Right renal cortex interstitium (tissue), 3 donors: ENCODE measurements at places on chromosomes 4 and X.

DNA sequence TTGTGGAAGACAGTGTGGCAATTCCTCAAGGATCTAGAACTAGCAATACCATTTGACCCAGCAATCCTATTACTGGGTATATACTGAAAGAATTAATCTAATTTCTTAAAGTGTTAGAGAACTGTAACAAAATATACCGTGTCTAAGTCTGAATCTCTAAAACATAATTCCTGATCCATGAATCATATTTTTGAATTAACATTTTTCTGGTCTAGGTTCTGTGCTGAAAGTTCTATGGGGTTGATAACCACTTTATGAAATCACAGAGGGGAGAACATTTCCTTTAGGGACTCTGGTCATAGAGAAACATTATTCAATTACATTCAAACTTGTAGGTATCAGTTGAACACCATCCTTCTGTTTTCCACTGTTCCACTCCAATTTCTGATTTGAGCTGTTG is 91.9 kb upstream of the ETNPPL start:
- no peak for DNase-seq

DNA sequence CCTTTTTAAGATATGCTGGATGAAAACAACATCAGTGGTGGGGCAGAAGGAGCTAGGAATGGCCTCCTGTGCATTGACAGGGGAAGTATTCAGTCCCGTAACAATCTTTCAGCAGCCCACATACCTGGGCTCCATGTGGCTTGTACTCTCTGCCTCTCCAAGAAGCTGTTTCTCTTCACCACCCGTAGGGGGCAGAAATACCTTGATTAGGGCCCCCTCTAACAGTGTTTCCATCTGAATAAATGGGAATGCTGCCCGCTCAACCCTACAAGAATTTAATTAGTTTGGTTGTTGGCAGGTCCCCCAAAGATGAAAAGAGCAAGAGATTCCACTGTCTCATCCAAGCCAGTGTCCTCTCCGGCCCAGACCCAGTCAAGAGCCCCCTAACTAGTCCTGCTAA is 155.2 kb downstream of the SMIM20 start:
- no peak for DNase-seq

DNA sequence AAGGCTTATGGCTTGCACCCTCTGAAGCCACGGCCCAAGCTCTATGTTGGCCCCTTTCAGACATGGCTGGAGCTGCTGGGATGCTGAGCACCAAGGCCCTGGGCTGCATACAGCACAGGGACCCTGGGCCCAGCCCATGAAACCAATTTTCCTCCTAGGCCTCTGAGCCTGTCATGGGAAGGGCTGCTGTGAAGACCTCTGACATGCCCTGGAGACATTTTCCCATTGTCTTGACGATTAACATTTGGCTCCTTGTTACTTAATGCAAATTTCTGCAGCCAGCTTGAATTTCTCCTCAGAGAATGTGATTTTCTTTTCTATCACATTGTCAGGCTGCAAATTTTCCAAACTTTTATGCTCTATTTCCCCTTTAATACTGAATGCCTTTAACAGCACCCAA is 844.7 kb downstream of the PCDH18 start:
- no peak for DNase-seq

DNA sequence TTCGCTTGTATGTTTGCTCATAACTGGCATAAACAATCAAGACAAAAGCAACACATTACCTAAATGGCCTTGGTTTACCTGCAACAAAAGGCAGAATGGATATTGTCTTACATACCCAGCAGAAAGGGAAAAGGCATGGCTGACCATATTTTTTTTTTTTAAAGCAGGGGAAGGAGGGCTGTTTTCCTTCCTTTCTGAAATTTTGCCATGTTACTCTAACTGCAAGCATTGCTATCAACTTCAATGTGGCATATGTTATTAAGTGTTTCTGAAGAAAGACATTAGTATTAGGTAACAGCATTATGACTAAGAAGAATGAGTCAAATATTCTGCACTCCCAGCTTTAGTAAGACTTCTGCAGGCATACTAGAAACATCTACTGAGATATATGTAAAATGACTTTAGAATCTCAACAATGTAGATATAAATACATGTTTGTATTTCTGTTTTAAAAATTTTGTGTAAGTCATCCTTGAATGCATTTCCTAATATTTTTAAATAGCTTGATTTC is 512.6 kb upstream of the FAM241A start:
- DNase-seq, result no peak

GRCh38 chrX:18946157-18946556 is 37.8 kb downstream of the PHKA2 start:
- no peak for DNase-seq

DNA sequence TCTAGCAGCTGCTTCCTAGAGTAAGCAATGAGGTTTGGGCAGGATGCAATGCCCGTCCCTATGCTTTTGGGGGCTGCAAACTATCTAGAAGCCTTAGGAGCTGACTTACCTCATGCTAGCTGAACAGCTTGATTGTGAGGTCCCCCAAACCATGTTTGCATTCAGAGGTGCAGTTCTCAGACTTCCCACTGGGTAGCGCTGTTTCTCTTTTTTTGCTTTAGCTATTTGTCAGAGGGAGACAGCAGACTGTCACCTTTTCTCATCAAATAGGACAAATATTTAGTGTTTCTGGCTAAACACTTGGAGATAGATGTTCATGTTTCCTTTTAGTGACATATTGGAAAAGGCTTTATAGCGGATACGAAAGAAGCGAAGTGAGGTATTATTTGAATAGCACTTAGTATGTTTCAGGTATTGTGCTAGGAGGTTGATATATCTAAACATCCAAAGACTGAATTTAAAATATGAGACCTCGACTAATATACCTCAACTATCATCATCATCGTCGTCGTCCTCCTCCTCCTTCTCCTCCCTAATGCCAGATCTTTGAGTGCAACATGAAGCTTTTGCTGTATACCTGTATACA is 18.7 kb upstream of the TMEM192 start:
- DNase-seq, result peak; percentile 31

DNA sequence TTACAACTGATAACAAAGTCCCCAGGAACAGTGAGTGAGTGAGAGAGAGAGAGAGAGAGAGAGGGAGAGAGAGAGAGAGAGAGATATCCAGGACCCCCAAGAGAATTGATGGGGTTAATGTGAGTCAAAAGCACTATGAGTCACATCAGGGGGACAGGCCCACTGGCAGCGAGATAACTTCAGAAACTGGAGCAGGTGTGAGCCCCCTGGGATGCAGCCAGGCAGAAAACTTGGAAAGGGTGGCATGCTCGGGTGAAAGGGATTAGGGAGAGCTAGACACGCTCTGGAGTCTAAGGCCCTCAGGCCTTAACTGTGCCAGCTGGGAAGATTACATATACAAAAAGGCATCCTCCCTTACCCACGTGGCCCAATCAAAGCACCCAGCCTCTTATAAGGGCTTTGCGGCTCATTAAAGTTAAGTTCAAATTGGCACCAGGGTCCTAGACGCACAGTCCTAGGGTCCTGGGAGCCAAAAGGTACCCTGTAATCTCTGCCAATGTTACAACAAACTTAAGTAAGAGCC is 841 bp downstream of the ACOT9 start:
- no peak for DNase-seq

DNA sequence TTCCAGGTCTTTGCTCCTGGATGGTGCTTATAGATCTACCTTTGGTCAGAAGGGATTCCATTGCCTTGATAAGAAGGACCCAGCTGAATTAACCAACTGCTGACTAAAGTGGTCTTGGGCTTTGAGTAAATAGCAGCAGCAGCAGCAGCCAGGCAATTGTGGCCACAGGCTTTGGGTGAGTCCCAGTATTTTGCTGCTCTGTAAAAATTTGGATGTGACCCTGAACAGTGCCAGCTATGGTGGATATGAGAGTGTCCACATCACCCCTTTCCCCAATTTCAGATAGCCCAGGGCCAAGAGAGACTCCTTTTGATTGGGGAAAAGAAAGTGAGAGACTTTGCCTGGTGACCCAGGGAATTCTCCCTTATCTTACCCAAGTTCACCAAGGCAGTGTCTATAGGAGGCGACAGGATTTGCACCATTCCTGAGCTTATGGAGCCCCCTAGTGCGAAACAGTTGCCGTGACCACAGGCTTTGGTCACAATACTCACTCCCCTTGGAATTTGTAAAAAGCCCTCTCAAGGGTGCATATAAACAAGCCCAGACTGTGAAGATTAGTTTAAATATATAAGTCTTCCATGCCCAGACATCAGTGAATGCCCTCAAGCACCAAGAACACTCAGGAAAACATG is 518.0 kb downstream of the TMA16 start:
- DNase-seq, result peak; percentile 8

DNA sequence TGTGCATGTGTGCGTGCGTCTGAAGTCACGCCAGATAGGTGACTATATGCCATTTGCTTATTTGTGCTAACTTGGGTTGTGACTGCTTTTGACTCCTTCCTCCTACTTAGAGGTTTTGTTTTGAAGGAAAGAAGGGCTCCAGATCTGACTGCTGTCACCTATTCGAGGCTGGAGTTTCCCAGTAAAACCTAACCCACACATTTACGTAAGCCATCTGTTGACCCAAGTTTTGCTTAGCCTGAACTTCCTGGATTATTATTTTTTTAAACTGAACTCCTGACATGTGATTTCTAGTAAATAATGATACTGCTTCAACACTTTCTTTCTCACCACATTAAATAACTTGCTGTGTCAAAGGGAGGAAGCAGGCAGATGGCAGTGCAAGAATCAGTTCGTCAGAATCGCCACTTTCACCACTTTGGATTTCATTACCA is 41.5 kb downstream of the DTHD1 start:
- no peak for DNase-seq

DNA sequence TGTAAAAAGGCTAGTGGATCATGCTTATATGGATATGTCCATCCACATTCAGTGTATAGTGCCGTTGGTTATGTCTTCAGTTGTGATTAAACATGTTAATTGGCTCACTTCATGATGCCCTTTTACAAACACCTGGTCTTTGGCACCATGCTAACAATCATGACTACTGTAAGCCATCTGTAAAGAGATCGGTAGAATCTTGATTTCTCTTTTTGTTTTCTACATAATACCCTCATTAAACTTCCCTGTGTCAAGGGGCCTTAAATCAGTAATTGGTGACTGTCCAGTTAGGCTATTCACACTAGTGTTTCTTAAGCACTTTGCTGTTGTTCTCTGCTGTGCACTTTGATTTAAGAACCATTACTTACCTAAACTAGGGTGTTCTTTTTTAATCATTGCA is 475.2 kb downstream of the RPA4 start:
- no peak for DNase-seq

- no peak for DNase-seq
Observed at GRCh38 chr4:176339936-176340761, 20.4 kb downstream of the SPCS3 start.

GRCh38 chrX:119726900-119727555 is 31.4 kb upstream of the SOWAHD start:
- no peak for DNase-seq

DNA sequence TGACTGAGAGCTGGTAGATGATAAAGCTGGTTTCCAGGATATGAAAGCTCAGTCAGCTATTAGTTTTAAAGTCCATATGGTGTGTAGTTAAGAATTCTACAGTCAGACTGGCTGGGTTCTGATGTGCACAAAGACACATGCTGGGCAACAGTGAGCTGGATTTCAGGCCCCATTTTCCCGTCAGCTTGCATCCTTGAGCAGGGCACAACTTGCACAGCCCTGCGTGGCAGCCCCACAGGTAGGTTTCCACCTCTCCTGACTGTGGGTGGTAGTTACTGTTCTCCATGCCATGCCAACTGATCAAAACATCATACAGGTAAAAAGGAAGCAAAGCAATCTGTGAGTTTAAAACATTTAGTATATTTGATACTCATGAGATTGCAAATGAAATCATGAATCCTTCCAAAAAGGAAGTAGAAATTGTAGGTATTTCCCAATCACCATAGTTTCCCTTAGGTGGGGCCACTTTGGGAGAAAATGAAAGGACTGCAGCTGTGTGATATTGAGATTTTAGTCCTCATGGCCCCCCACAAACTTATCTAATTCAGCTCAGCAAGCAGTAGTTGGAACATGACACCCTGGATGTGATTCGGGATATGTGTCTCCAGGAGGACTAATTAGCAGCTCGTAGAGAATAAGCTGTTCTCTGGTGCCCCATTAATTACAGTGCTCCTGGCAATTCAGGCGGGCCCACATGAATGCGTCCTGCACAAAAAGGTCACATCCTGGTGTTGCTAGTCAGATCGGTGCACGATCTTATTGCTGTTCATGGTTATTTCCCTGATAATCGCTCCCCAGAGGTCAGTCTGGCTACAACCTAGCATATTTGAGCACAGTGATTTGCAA is 42.4 kb upstream of the NOCT start:
- no peak for DNase-seq

DNA sequence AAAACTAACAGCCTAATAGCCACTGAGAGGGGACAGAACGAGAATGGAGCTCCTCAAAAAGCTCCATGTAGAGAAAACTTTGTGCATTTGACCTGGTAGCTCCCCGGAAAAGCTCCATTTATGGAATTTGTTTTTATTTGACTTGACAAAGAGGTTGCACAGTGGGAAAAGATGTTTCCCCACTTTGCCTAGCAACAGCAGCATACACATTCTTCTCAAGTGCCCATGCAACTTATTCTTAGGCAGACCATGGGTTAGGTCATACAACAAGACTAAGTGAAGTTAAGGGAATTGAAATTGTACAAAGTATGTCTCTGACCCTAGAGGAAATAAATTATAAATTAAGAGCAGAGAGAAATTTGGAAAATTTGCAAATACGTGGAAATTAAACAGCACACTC is 949.6 kb upstream of the PRKX start:
- no peak for DNase-seq

DNA sequence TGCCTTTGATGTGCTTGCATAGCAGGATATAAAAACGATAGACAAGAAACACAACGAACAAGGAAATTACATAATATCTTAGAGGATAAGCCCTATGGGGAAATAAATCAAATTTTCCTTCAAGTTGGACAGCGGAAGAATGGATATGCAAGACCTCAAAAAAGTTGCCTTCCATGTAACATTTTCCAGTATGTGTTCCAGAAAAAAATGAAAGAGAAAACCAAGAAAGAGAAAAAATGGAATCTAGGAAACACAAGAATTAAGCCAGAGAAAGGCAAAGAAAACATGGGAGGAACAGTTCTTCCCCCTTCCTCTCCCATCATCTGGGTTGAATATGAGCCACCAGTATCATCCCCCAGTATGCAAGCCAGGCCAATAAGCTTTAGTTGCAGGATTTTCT is 34.6 kb upstream of the MID1 start:
- no peak for DNase-seq

- DNase-seq, result no peak
Observed at GRCh38 chr4:108080747-108081146, 88.0 kb downstream of the LEF1 start.

- no peak for DNase-seq
Observed at GRCh38 chr4:127641524-127641923, 8.8 kb downstream of the INTU start.

GRCh38 chrX:76253432-76253831 is 80.6 kb downstream of the PBDC1 start:
- DNase-seq, result no peak
